NCI-H69 (cell line): ENCODE measurements at places on chromosomes 12 and 14.
A peak's percentile ranks its signal among the peaks of the same experiment; 100 is the strongest.

GRCh38 chr14:65006261-65006721, 19.6 kb downstream of the FNTB start:
- peak; percentile 59 for DNase-seq

- no peak for DNase-seq
These were observed 35.8 kb downstream of the ATP2A2 start for GRCh38 chr12:110316861-110317260.

DNA sequence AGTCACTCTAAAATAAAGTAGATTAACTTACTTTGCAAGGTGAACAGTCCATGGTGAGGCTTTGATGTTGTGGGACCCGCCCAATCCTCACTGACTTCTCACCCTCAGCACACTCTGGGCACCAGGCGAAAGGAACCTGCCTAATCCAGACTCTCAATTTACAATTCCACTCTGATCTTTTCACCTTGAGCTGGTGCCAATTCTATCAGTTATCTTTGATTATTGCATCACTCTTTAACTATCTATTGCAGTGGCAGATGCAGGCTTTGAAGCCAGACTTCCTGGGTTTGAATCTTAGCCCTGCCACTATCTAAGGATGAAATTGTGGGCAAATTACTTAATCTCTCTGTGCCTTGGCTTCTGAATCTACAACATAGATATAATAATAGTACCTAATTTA, 18.9 kb upstream of the RASSF8 start:
- DNase-seq, result no peak

- DNase-seq, result no peak
These were observed 11.7 kb upstream of the NAP1L1 start for GRCh38 chr12:76096079-76096646.

GRCh38 chr12:86097161-86097560, 159.0 kb downstream of the MGAT4C start:
- no peak for DNase-seq

- DNase-seq, result no peak
These were observed 63.7 kb downstream of the NTN4 start for GRCh38 chr12:95726903-95727302.

DNA sequence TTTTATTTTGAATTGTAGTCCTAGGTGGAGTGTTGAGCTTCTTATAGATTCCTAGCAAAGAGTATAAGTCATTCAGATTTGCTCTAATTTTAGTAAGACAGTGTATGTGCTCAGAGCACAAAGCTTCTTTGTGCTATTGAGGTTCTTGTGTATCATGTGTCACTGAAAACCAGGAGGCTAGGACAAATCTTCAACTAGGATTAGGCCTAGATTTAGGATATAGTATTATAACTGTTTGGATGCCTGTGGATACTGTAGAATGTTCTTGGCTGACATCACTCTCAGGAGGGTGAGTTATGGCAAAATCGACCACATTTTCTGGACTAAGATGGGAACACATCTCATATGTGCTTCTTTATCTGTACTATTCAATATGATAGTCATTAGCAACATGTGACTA, 86.5 kb downstream of the DHRS2 start:
- DNase-seq, result no peak

DNA sequence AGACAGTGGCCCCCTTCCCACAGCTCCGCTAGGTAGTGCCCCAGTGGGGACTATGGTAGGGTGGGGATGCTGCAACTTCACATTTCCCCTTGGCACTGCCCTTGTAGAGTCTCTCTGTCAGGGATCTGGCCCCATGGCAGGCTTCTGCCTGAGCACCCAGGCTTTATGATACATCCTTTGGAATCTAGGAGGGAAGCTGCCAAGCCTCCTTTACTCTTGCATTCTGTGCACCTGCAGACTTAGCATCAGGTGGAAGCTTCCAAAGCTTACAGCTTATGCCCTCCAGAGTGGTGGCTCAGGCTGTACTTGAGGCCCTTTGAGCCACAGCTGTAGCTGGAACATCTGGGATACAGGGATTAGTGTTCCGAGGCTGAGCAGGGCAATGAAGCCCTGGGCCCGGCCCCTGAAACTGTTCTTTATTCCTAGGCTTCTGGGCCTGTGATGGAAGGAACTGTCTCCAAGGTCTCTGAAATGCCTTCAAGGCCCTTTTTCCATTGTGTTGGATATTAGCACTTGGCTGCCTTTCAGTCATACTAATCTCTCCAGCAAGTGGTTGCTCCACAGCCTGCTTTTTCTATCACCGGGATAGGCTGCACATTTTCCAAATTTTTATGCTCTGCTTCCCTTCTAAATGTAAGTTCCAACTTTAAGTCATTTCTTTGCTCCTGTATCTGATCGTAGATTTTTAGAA, 22.2 kb upstream of the OR6J1 start:
- no peak for DNase-seq

DNA sequence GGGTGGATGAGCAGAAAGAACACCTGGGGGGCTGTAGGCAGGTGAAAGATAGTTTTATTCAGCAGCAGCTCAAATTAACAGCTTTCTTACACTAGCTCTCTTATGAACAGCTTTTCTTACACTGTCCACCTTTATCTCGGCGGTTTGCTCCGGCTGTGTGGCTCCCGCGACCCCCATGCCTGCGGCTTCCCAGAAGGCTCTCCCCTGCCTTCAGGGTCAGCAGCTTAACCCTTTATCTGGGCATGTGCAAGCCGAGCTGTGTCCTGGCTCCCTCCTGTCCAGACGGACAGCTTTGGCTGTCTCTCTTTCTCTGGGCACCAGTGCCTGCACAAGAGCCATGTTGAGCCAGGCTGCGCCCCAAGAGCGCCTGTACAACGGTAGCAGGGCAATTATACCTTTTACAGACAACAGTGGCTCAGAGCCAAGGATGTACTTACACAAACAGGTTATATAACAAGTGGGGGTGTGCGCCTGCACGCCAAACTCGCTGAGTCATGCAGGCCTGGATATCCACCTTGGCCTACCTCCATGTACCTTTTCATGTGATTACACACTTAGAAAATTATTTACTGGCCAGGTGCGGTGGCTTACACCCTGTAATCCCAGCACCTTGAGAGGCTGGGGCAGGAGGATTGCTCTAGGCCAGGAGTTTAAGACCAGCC, 28.5 kb upstream of the KLHL42 start:
- DNase-seq, result peak; percentile 93

- DNase-seq, result peak; percentile 93
These were observed at the start of gene GPR162 for GRCh38 chr12:6821591-6822425. TSS of gene GPR162 (plus strand) at chr12:6821821. CDS start at chr12:6823899, 2,078 bp downstream.

DNA sequence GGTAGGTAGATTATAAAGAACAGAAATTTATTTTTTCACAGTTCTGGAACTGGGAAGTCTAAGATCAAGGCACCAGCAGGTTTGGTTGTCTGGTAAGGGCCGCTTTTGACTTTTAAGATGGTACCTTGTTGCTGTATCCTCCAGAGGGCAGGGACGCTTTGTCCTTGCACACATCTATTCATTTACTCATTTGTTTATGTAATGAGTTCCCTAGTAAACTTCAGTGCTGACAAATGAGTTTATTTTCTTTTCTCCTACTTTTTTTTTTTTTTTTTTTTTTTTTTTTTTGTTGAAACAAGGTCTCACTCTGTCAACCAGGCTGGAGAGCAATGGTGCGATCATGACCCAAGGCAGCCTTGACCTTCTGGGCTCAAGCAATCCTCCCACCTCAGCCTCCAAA, 195.7 kb downstream of the FBXL14 start:
- no peak for DNase-seq

DNA sequence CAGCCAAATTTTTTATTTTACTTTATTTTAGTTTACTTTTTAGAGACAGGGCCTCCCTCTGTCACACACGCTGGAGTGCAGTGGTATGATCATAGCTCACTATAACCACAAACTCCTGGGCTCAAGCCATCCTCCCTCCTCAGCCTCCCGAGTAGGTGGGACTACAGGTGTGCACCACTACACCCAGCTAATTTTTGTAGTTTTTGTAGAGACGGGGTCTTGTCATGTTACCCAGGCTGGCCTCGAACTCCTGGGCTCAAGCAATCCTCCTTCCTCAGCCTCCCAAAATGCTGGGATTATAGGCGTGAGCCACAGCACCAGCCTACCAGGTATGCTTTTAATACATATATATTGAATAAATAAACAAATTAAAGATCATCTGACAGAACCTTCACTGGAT, 32.7 kb upstream of the LTA4H start:
- DNase-seq, result no peak

- DNase-seq, result no peak
These were observed 10.8 kb downstream of the PPFIBP1 start for GRCh38 chr12:27534765-27535161.
